ENCODE measurements at places on chromosomes 5 and 9.

GRCh38 chr5:134374232-134374631 is 2.9 kb downstream of the UBE2B start:
- DNase-seq = peak; percentile 41

GRCh38 chr5:139094154-139095131 is 103.7 kb downstream of the SIL1 start:
- no peak for DNase-seq

- no peak for DNase-seq
Observed at GRCh38 chr5:15574806-15575325, 74.9 kb downstream of the FBXL7 start.

- DNase-seq = no peak
Observed at GRCh38 chr9:75938946-75939345, 48.5 kb downstream of the PCSK5 start.

- DNase-seq = no peak
Observed at GRCh38 chr5:148446611-148447010, 62.9 kb downstream of the FBXO38 start.

GRCh38 chr9:124481115-124481514 is 26.1 kb downstream of the NR5A1 start:
- no peak for DNase-seq

DNA sequence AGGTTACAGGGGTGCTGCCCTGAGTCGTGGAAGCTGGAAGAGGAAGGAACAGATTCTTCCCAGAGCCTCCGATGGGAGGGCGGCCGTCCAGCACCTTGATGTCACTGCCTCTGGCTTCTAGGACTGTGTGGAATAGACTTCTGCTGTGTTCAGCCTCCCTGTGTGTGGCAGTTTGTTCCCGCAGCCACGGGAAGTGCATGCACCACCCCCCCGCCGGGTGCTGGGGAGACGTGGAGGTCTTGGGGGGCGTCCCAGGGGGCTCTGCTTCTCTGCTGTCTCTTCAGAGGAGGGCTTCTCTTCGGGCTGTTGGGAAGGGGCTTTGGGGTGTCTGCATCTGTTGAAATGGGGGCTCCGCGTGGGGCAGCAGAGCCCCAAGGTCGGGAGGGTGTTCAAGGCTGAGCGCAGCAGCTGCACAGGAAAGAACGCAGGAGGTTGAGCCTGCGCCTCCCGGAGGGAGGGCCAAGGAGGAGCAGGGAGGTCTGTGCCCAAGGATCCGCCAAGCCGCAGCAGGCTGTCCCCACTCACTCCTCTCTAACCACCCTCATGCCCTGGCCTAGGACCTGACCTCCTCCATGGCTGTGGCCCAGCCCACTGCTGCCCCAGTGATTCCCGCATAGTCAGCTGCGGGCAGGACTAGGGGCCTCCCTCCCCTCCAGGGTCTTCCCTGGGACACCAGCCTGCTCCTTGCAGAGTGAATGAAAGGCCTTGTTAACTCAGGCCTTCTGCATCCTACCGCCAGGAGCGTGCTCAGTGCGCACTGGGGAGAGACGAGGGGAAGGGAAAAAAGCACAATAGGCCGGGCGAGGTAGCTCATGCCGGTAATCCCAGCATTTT is 45.0 kb downstream of the ROPN1L start:
- DNase-seq = no peak

DNA sequence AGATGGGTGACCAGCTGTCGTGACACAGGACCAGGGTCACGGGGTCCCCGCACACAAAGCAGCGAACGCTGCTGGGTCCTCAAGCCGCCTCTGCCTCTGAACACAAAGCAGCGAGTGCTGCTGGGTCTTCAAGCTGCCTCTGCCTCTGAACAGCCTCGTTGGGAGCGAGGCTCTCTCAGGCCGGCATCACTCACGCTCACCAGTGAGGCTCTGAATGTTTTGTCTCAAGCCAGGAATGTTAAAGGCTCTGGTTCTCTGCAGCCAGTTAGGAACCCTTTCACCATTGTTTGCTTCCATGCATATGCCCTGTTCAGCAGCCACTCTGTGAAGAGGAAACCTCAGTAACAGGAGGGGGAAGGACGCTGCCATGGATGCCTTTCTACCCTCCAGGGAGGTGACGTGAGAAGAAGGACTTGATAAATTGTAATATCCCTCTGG is 82.7 kb upstream of the TAF11L2 start:
- DNase-seq = no peak

- no peak for DNase-seq
Observed at GRCh38 chr5:123170816-123171215, 81.8 kb downstream of the PRDM6 start.

DNA sequence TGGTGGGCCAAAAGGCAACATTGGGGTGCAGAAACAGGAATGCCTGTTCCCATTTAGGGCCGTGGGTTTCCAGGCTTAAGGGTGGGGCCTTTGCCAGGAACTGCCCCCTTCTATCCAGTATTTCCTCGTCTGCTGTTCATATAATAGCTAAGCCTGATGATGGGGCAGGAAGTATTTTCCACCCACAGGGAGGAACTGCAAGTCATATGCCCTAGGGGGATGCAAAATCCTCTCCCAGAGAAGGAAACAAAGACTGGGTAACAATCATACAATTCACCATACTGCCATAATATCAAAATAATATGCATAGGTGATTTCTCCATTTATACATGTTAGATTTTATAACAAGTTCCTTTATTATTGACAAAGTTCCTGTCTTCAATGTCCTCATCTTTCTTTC is 20.5 kb upstream of the RPS23 start:
- DNase-seq = no peak

DNA sequence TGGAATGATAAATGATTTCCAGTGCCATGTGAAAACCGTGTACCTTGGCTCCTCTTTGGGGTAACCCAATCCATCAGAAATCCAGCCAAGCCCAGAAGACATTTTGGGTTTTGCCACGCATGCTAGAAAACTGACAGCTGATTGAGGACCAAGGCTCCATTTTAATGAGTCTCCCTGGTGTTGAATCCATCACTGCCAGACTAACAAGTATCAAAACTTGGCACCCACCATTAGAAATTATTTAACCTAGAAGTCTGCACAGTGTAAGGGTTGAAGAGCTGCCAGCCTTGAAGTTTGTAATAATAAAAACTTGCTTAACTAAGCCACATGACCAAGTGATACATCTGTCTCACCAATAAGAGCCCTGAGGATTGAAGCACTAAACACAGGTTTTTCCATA is 369.9 kb downstream of the DNAH5 start:
- no peak for DNase-seq

DNA sequence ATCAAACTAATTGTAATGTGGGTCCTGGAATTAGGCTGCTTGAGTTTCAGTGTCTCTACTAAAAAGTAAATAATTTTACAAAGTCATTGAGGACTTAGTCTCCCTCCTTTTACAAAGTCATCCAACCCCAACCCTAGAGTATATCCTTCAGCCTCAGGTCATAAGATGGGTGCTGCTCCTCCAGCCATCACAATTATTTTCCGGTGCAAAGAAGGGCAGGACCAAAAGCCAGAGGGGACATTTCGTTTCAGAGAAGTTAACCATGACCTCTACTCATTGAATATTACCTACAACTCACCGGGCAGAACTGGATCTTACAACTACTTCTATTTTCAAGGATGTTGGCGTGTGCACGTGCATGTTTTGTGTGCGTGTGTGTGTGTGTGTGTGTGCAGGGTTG is 60.5 kb upstream of the TNFSF8 start:
- no peak for DNase-seq
